Activated CD8-positive, alpha-beta T cell treated with anti-CD3 and anti-CD28 coated beads, Interleukin-2, amount 10 ng/mL, durations not matched to agents 7 days and 5 days (primary cell): ENCODE measurements at places on chromosomes 2 and 18.

- H3K27me3 ChIP-seq = no peaks in the 10 kb centered on the region
- no peak overlapping the region for H3K4me3 ChIP-seq
- DNase-seq = no peak
These were observed 72.8 kb upstream of the ODC1 start for GRCh38 chr2:10520926-10521325.

- peaks cover 12% of the 10 kb centered on the region for H3K27me3 ChIP-seq
- no peaks in the 10 kb centered on the region for H3K4me1 ChIP-seq
These were observed 113.1 kb downstream of the ZNF532 start for GRCh38 chr18:58977801-58978200.

DNA sequence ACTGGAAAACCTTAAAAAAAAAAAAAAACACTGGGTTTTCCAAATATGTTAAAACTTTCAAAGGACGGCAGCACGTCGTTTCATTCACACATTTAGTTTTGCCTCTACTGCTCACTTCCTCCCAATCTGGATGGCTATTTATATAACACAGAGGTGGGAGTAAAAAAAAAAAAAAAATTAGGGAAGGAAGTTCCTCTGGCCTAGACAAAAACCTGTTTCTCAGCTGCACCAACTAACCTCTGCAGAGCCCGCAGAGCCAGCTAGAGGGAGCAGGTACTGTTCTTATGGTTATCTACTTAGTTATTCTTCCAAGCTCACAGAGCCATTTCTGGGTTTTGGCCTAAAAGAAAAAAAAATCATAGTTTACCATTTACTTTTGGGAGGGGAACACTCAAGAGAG lies 28.1 kb downstream of the SLC1A4 start:
- no peak for DNase-seq
- peaks cover 10% of the 10 kb centered on the region for H3K4me1 ChIP-seq
- H3K27ac ChIP-seq = no peak overlapping the region
- H3K4me3 ChIP-seq = no peak overlapping the region
- H3K36me3 ChIP-seq = peaks cover 74% of the 10 kb centered on the region
- H3K27me3 ChIP-seq = no peaks in the 10 kb centered on the region

DNA sequence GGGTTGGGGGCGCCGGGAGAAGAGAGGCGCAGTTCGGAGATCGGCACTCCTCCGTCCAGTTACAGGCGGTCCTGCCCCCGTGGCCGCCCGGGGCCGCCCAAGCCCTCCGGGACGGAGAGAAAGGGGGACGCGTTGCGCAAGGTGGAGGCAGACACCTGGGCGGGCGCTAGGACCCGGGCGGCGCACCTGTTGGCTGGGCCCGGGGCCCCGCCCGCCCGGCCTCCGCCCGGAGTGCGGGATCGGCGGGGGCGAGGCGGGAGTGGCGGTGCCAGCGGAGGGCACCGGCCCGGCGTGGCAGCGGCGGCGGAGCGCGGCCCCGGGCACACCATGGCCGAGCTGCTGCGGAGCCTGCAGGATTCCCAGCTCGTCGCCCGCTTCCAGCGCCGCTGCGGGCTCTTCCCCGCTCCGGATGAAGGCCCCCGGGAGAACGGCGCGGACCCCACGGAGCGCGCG lies at the start of gene SGPP2:
TSS of gene SGPP2 (plus strand) at position 268 of the 453 bp plus-strand sequence. CDS start at position 328, 60 bp downstream.
- no peak within 1 kb of the TSS for H3K27ac ChIP-seq
- peaks cover 11% of the 10 kb centered on the region for H3K4me1 ChIP-seq
- H3K36me3 ChIP-seq = peaks cover 5% of the 10 kb centered on the region
- H3K27me3 ChIP-seq = peaks cover 42% of the 10 kb centered on the region
- peak within 1 kb of the TSS; percentile 61 for H3K4me3 ChIP-seq

DNA sequence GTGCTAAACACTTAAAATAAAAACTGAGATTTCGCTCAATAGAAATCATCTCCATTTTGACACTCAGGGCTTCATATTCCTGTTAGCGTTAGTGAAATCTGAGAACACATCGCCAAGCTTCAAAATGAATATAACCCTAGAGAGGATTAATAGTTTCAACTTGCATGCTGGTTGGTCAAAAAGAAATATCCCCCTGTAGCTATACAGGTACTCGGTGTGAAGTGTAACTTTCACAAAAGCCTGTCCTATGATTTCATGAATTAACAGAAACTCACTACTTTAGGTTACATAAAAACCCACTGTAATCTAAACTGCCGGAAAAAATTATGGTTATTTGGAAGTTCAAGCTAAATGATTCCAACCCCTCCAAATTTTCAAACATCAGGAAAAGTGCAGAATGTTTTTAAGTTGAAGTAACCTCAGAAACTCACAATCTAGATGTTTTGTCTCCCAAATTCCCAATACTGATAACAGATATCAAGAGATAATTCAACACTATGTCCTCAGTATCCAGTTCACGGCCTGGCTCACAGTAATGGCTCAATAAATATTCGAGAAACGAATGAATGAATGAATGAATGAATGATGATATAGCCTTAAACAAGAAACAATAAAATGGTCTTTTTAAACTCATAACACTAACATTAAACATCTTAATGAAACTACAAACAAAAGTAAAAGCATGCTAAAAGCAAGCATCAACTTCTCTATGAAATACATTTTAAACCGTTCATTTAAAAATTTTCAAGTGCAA lies 2.5 kb downstream of the TLK1 start:
- no peak overlapping the region for H3K27ac ChIP-seq
- H3K4me1 ChIP-seq = peaks cover 56% of the 10 kb centered on the region
- H3K27me3 ChIP-seq = no peaks in the 10 kb centered on the region
- H3K4me3 ChIP-seq = peak overlapping the region; percentile 99
- no peak for DNase-seq

DNA sequence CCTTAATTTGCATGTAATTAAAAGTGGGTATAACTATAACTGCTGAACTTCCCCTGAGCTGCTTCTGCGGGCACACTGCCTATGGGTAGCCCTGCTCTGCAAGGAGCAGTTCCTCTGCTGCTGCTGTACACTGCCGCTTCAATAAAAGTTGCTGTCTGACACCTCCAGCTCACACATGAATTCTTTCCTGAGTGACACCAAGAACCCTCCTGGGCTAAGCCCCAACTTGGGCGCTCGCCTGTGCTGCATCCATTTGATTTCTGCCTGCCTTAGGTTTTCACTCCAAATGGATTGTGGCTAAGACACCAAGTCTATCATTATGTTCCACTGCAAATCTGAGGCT lies 215.7 kb downstream of the ANAPC1 start:
- H3K4me1 ChIP-seq = no peaks in the 10 kb centered on the region
- H3K4me3 ChIP-seq = no peak overlapping the region
- peaks cover 3% of the 10 kb centered on the region for H3K27me3 ChIP-seq
- no peak overlapping the region for H3K27ac ChIP-seq

DNA sequence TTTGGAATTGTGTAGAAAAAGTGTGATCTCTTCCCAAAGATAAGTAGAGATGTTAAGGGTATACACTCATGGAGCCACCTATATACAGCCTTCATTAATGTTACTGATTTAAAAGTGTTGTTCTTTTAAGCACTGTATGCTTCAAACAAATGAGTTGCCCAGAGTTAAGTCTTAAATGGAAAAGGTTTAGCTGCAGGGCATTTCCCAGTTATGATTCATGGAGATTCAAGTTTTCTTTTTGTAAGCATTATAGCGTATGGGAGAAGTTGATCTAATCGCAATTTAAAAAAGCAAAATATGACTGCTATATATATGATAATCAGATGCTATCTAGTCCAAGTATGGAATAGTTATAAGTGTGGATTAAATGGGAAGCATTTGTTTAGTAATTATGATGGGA lies 4.8 kb downstream of the PDK1 start:
- H3K36me3 ChIP-seq = peaks cover 58% of the 10 kb centered on the region
- H3K27me3 ChIP-seq = no peaks in the 10 kb centered on the region
- DNase-seq = no peak

- H3K4me3 ChIP-seq = no peak overlapping the region
- peaks cover 21% of the 10 kb centered on the region for H3K4me1 ChIP-seq
- peaks cover 13% of the 10 kb centered on the region for H3K27me3 ChIP-seq
- peak; percentile 63 for DNase-seq
- H3K27ac ChIP-seq = no peak overlapping the region
- no peaks in the 10 kb centered on the region for H3K36me3 ChIP-seq
These were observed 76.3 kb upstream of the MGAT4A start for GRCh38 chr2:98807221-98807620.

DNA sequence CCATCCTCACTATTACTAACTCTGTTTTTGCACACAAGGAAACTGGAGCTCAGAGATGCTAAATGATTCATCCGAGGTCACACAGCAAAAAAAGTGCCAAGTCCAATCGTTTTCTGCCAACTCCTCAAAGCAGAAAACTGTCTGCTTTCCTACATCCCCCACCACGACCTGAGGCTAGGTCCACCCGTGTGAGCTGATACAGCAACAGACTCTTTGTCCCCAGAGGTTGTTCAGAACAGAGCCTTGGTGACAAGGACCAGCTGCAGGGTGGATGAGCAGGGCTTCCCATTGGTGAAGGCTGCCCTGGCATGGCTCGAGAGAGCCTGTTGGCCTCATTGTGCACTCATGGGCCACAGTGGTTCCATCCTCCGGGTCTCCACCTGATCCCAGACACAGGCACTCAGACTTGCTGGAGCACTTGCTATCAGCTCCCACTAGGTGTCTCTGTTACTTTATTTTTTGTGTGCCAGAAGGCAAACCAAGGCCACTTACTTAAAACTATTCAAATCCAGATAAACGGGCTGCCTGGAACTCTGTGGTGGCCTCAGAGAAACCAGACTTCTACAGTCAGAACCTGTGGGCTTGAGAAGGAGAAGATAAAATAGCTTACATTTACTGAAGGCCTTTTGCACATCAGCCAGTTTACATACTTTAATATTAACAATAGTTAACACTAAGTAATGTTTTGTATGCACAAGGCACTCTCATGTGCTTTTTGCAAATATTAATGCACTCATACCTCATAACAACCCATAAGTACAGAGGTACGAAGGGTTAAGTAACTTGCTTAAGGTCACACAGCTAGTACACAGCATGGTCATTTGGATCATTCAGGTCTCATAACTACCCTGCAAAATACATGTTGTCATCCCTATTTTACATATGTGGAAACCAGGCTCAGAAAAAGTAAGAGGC lies 62.9 kb upstream of the CTIF start:
- H3K27ac ChIP-seq = no peak overlapping the region
- H3K4me1 ChIP-seq = no peaks in the 10 kb centered on the region
- no peaks in the 10 kb centered on the region for H3K36me3 ChIP-seq
- H3K4me3 ChIP-seq = no peak overlapping the region

GRCh38 chr2:159160412-159160811 lies 126.1 kb downstream of the WDSUB1 start:
- no peaks in the 10 kb centered on the region for H3K36me3 ChIP-seq
- no peak overlapping the region for H3K4me3 ChIP-seq
- no peak for DNase-seq
- no peak overlapping the region for H3K27ac ChIP-seq
- peaks cover 12% of the 10 kb centered on the region for H3K4me1 ChIP-seq
- H3K27me3 ChIP-seq = no peaks in the 10 kb centered on the region

DNA sequence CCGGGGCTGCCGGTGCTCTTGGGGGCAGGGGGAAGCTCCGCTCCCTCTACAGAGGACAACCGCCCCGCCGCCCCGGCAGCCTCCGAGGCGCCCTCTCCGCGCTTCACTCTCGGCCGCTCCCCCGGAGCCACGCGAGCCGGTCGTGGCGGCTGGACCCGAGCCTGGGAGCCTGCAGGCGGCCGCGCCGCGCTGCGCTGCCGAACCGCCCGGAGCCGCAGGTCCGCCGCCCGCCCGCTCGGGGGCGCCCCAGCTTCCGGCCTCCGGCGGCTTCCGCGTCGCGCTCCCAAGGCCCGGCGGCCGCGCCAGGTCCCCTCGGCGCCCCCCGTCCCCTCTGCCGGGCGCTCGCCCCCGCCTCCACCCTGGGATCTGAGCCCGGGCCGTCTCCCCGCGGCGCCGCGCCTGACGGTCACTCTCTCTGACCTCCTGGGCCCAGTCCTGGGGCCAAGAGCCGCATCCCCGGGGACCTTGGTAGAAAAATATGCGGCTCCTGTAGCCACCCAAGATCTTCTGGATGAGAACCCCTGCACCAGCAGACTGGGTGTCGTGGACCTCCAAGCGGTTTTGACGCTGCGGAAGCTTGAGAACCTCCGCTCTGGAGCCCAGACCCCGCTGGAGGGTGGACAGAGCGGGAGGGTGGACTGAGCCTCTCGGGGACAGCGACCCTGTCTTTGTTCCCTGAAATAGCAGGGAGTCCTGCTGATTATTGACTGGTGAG lies 44.3 kb downstream of the SERTAD2 start:
- H3K4me1 ChIP-seq = peaks cover 25% of the 10 kb centered on the region
- DNase-seq = peak; percentile 71
- peaks cover 19% of the 10 kb centered on the region for H3K27me3 ChIP-seq
- peaks cover 2% of the 10 kb centered on the region for H3K36me3 ChIP-seq
- H3K4me3 ChIP-seq = peak overlapping the region; percentile 61

GRCh38 chr18:9708057-9708433 lies at the start of gene RAB31:
Gene RAB31, plus strand, starts transcription at chr18:9708301. Its CDS starts 105 bp downstream, at chr18:9708406.
- no peak for DNase-seq
- H3K36me3 ChIP-seq = no peaks in the 10 kb centered on the region
- H3K27ac ChIP-seq = no peak within 1 kb of the TSS

GRCh38 chr2:176056406-176056805 lies 27.4 kb downstream of the EVX2 start:
- H3K4me3 ChIP-seq = no peak overlapping the region
- H3K27me3 ChIP-seq = peaks cover 29% of the 10 kb centered on the region
- no peak overlapping the region for H3K27ac ChIP-seq
- no peaks in the 10 kb centered on the region for H3K4me1 ChIP-seq
- no peaks in the 10 kb centered on the region for H3K36me3 ChIP-seq
